ENCODE measurements at places on chromosomes 16 and 17.

DNA sequence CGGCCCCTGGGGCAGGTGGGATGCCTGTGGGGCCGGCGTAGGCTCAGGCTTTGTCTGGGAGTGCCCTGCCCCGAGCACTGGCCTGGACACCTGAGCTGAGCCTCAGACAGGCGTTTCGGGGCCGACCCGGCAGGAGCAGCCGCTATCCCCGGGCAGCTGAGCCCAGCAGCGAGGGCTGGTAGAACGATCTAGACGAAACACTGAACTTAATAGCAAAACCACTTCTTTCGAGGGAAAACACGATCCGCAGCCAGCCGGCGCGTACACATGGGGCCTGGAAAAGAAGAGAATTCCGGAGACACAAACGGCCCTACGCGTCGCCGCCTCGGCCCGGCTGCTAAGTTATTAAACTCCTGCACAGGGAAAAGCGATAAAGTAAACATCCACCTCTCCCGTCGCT lies 22.0 kb upstream of the SSTR5 start:
- no peak for DNase-seq

DNA sequence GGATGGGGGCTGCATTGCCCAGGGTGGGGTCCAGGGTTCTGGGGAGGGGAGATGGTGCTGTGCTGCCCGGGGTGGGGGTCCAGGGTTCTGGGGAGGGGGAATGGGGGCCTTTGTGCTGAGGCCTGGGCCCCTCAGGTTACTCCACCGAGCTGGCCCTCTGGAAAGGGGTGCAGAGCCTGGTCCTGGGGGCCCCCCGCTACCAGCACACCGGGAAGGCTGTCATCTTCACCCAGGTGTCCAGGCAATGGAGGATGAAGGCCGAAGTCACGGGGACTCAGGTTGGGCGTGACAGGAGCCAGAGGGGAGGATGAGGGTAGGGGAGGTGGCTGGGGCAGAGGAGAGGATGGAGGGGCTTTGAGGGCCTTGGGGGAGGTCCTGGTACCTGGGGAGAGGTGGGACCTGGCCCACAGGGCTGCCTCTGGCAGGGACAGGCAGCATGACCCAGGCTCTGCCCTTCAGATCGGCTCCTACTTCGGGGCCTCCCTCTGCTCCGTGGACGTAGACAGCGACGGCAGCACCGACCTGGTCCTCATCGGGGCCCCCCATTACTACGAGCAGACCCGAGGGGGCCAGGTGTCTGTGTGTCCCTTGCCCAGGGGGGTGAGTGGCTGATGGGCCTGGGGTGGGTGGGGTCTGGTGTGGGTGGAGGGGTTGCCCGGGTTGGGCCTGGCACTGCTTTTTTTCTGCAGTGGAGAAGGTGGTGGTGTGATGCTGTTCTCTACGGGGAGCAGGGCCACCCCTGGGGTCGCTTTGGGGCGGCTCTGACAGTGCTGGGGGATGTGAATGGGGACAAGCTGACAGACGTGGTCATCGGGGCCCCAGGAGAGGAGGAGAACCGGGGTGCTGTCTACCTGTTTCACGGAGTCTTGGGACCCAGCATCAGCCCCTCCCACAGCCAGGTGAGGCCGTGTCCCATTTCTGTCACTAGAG lies 7.8 kb downstream of the ITGAX start:
- no peak for DNase-seq

GRCh38 chr16:27708651-27709050 lies 158.7 kb downstream of the KATNIP start:
- DNase-seq: no peak

DNA sequence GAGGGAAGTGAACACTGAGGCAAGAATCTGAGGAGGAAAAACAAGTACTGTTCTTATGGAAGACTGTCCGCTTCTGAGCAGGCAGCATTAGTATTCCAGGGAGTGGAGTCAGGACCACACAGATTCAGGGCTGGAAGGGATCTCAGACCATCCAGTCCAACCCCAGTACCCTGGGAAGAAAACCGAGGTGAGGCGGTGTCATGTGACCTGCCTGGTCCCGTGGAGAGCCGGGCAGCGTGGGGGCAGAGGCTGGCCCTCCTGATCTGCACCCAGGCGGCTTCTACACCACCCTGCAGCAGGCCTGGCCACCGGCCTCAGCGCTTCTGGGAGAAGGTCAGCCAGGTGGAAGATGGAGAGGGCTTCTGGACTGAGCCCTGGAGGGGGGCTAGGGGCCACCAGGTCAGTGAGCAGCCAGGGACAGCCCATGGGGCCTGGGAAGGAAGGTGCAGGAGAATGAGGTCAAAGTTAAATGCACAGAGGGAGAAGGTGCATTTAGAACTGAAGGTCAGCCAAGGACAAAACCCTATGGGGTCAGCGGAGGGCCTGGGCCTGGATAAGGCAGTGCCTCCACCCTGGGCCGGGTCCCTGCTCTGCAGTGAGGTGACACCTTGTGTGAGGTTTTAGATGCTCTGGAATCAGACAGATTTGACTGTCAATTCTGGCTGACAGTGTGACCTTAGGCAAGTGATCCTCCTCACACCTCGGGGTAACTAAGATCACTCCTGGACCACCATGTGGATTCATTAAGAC lies 45.9 kb downstream of the VAC14 start:
- no peak for DNase-seq

DNA sequence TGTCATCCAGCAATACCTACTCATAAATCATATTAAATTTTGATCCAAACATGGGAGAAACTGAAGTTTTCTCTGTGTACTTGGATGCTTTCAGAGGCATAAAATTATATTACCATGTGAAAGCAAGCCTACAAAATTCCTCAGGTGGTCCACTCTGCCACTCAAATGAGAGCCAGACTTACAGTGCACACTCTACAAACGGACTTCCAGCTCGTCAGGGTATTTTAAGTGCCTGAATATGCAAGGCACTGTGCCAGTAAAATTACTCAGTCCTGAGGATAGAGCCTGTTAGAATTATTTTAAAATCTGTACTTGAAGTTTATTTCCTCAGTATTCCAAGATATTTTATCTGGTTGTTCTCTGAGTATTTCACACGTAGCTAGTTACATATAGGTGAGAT lies 54.5 kb downstream of the TENT4B start:
- no peak for DNase-seq

- DNase-seq: no peak
Measured at GRCh38 chr16:9191274-9191850, 99.9 kb downstream of the HAPSTR1 start.
